NCI-H510A (cell line): ENCODE measurements at places on chromosomes 3 and 15.

GRCh38 chr3:34884007-34884406 is 755.3 kb upstream of the ARPP21 start:
- DNase-seq: no peak

GRCh38 chr3:181330821-181331563 is 341.5 kb upstream of the DNAJC19 start:
- DNase-seq: no peak

DNA sequence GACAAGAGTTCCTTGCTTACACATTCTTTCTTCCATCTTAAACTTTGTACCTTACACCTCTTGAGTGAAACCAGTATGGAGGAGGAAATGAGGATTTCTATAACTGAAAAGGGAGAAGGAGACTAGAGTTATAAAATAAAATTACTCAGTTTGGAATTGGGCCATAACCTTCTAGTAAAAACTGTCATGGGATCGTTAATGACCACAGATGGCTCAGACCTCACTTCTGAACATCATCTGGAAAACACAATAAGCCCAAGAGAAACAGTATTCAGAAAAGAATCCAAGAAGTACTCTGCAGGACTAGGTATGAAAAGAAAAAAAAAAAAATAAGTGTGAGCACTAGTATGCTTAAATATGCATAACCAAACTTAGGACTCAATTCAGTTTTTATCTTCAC is 12.1 kb downstream of the GAP43 start:
- no peak for DNase-seq

GRCh38 chr3:25558121-25558520 is 106.6 kb downstream of the TOP2B start:
- DNase-seq: no peak

GRCh38 chr3:141370065-141370533 is 1.8 kb downstream of the ZBTB38 start:
- no peak for DNase-seq

DNA sequence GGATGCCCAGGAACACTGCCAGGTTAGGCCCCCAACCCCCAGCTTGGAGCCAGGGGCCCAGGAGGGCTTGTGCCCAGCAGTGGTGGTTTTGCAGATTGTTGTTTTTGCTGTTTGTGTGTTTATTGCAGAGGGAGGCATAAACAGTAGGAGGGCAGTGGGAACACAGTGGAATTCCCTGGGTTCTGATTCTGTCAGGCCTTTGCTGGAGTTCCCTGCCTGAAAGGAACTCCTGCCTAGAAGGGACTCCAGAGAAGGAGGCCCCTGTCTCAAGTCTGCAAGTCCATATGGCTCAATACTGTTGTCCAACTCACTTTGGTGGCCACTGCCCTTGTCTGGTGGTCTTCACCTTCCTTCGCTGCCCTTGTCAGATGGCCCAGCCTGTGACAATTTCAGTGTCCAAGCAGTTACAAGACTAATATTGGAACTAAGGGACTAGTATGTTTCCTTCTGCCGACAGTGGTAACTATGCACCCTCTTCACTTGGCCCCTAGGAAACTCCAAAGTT is 47.4 kb upstream of the RAB6B start:
- no peak for DNase-seq

DNA sequence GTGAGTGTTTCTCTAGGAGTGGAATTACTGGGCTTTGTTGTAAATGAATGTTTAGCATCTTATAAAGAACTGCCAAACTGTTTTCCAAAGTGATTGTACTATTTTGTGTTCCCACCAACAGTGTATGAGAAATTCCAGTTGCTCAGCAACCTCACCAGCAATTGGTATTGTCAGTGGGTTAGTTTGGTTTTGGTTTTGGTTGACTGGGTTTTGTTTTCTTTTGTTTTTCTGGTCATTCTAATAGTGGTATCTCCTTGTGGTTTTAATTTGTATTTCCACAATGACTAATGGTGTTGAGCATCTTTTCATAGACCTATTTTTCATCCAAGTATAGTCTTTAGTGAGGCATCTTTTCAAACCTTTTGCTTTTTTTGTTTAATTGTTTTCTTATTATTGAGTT is 27.1 kb downstream of the FILIP1L start:
- DNase-seq: no peak

DNA sequence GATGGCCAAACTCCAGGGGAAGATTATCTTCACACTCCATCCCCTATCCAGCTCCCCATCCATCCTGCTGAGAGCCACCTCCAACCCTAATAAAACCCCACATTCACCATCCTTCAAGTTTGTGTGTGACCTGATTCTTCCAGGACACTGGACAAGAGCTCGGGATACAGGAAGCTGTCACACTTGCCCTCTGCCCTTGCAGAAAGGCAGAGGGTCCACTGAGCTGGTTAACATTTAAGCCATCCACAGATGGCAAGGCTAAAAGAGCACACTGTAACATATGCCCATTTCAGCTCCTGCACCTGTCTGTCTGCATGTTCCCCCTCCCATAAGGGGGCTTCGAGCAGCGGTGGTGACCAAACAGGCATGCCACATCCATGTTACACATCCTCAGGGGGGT is 29.8 kb downstream of the SETMAR start:
- DNase-seq: no peak

DNA sequence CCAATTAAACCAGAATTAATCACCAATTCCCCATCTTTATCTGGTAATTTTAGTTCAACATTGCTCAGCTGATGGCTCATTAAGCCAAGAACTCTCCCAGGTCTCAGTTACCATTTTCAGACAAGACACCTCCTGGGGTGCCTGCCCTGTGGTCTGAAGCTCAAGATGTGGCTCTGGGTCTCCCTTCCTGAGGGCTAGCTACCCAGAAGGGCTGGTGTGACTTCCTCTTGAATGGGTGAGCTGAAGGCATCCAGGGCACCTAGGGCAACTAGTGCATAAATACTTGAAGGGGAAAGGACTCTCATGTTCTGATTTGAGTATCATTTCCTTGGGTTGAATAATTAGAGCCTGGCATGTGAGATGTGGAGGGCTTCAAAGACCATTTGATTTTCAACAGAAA is 6.7 kb upstream of the TM4SF1 start:
- DNase-seq: no peak

DNA sequence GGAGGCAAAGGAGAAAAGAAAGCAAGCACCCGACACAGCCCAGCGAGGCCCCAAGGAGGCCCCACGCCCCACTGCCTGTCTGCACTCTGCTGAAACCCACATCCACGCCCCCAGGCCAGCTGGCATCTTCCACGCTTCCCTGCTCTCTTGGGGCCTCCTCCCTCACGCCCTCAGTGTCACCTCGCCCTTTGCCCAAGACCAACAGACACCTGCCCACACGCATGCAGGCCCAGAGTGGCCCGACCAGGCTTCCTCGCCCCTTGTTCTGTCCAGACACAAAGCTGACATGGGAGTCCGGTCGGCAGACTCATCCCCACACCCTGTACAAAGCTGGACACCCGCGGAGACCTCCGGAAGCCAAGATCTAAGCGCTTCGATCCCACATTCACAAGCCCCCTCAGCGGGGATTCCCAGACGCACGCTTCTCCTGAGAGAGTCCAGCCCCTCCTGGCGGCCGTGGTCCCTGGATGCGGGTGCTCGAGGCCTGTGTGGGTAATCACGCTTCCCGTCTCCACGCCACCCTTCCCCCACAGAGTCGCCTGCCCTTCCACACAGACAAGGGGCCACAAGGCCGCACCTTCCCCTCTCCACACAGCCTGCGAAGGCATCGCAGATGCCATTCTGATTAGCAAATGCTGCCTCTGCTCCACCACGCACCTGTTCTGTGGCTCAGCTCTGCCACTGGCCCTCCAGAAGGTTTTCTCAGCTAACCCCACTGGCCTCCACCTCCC is 176.6 kb downstream of the XXYLT1 start:
- DNase-seq: no peak

DNA sequence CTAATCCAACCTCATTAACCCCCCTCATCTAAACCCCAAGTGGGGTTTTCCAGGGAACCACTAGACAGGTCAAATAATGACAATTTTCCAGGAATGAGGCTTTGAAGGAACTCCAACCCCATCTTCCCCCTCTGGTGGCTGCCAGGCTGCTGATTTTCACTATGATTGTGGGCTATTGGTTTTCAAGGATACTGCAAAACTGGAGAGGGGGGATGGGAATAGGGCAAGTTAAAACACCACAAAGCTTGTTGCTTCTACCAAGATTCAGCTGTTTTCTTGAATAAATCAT is 10.4 kb upstream of the ZNF662 start:
- DNase-seq: no peak

- DNase-seq: peak; percentile 63
These were observed 101.2 kb upstream of the ETV5 start for GRCh38 chr3:186209810-186210752.

- no peak for DNase-seq
These were observed 27.8 kb downstream of the SHQ1 start for GRCh38 chr3:72820415-72820814.

DNA sequence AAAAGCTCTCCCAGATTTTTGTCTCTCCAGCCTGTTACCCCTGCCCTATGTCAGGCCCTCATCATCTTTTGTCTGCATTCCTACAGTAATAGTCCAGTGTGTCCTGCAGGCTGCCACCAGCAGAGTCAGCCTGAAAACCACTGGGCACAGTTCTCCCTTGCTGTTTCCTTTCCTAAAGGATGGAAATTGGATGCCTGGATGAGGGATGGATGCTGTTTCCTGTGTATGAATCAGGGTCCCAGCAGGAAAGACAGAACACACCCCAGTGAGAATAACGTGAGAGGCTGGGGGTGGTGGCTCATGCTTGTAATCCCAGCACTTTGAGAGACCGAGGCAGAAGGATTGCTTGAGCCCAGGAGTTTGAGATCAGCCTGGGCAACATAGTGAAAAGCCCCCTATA is 3.3 kb upstream of the SNX33 start:
- no peak for DNase-seq

GRCh38 chr3:129305592-129306091 is 27.0 kb downstream of the HMCES start:
- no peak for DNase-seq

GRCh38 chr3:81764665-81765064 is 3.2 kb upstream of the GBE1 start:
- DNase-seq: no peak

DNA sequence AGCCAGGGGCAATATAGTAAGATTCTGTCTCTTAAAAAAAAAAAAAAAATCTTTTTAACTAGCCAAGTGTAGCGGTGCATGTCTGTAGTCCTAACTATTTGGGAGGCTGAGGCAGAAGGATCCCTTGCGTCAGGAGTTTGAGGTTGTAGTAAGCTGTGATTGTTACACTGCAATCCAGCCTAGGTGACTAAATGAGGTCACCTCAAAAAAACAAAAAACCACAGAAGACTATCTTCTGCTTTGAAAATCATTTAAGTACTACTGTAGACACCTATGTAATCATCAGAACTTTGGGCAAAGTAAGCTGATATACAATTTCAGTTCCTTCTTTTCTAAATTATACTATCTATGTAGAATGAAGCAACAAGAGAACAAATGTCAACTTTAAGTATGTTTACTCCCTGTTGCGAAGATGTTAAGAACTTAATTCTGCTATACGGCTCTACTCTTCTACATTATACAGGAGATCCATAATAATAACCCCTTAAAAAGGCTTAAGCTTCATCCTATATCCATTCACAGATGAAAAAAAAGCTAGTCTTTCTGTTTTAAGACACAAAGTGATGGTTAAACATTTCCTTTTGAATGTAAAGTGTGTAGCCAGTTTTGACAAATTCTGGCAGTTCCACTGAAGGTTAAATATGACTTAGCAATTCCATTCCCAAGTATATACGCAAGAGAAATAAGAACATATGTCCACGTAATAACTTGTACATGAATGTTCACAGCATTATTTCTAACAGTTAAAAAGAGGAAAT is 15.2 kb downstream of the DAZL start:
- no peak for DNase-seq

GRCh38 chr15:65032801-65033537 is 3.5 kb upstream of the MTFMT start:
- DNase-seq: peak; percentile 13

DNA sequence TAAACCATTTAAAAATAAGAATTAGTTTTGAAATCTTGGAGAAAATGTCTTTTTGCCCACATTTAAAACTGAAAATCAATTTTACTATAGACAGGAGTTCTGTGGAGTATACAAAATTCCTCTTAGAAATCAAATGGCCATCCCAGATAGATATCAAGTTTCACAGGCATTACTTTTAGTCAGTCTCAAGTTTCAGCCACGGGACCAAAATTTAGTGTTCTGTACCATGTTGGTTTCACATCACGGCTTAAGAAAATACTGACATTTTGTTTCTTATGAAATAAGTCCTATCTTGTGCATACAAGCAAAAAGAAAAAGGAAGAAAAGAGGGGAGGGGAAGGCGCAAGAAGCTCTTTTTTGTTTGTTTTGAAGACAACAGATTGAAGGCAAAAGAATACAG is 45.7 kb downstream of the EIF2AK4 start:
- no peak for DNase-seq

- no peak for DNase-seq
These were observed 32.6 kb downstream of the TLE3 start for GRCh38 chr15:70065006-70065722.

- no peak for DNase-seq
These were observed 132.2 kb downstream of the WDR72 start for GRCh38 chr15:53627279-53627678.

DNA sequence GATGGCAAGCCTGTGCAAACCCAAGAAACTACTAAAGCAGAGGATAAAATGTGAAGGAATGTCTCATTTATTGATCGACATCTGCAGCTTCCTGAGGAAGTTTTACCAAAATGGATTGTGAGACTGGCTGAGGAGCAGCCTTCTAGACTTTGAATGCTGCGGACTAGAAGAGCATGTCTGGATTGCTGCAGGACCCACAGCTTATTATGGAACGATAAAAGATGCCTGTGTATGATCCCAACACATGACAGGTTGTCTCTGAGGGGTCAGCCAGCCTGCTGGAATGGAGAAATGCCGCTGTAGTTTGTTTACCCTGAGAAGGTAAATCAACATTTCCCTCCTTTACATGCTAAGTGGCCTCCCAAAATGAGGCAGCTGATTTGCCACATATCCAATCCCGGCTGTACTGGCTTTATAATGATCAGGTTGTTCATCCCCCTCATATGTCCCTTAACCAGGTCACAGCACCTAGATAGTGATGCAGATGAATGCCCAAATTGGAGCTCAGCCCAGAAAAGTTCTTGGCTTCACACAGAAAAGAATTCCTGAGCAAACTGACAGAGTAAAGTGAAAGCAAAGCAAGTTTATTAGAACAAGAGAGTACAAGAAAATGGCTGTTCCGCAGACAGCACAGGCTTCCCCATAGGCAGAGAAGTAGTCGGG is 63.9 kb downstream of the IL12A start:
- DNase-seq: no peak

DNA sequence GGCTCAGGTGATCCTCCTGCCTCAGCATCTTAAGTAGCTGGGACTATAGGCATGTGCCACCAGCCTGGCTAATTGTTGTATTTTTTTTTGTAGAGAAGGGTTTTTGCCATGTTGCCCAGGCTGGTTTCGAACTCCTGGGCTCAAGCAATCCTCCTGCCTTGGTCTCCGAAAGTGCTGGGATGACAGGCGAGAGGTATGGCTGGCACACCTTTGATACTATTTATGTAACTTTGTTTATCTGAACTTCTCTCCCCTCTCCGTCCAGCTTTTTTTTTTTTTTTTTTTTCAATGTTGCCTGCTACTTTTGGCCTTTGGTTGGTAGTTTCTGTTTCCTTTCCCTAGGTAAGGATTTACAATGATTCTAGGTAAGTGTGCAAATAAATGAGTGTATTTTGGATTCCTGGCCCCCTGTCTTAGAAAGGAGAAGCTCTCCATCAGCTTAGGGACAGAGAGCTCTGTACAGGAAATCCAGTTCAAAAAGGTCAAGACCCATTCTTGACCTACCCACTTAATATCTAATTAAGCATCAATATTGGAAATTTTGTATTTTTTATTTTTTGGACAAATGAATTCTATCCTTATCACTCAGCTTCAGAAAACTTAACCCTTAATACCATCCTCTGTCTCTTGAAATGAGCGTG is 6.8 kb downstream of the ARL6IP5 start:
- DNase-seq: no peak
